Stimulated activated CD8-positive, alpha-beta memory T cell treated with anti-CD3 and anti-CD28 coated beads, Interleukin-15, amount 100 ng/mL, for 4 hours (primary cell): ENCODE measurements at places on chromosomes 12 and 14.

- DNase-seq = no peak
These were observed 42.6 kb downstream of the DLK1 start for GRCh38 chr14:100769035-100769939.

DNA sequence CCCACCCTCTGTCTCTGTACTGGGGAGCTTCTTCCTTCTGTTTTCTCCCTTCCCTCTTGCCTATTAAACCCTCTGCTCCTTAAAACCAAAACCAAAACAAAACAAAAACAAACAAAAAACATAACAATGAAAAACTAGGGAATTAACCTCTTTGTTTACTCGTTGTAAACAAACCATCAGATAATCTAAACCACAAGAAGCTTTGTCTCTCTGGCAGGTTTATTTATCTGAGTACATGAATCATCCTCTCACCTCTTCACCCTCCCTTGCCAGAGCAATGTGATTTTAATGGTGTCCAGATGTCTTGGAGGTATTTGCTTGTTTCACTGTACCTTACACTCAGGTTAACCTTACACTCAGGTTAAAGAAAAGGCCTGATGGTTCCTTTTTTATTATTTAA lies 66.1 kb downstream of the DYRK2 start:
- DNase-seq = no peak

DNA sequence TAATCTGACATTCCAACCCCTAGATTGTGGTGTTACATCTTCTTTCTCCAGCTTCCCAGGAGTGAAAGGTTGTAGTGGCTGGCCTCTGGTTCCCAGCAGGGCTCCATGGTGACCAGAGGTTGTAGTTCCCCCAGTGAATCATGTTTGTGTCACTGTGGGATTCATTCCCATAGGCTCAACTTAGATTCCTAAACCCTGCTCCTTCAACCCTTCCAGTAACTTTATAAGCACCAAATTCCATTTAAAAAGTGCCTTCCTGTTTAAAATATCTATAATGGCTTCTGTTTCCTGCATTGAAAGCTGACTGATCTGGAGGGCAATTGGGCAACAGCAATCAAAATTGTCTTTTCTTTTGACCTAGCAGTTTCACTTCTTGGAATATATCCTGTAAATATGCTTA lies 40.5 kb upstream of the TBC1D15 start:
- no peak for DNase-seq

DNA sequence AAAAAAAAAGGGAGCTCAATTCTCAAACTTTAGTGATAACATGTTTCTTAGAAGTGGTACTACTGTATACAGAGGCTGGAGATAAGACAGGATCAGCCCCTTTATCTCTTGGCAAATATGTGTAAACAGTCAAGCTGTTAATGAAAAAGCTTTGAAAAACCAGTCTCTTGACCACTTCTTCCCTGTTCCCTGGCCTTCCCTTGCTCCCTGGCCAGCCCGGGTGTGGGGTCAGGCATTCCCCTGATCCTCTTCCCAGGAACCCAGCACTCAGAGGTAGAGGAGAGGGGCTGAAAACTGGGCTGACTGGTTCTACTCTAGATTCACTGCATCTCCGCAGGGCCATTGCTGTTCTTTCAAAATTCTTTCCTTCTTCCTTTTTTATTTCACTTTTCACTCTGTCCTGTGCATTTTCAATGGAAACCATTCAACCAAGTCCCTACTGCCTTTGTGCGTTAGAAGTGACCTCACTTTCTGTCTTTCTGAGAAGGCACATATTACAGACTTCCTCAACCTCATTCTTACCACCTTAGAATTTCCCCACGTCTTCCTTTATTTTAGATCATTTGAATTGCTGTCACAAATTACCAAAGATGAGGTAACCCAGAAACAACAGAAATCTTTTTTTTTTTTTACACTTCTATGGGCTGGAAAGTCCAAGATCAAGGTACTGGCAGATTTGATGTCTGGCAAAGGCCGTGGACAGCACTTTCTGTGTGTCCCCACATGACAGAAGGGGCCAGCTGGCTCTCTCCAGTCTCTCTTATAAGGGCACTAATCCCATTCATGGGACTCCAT lies 5.7 kb downstream of the GNG2 start:
- DNase-seq = no peak

GRCh38 chr12:66860752-66861750 lies 182.2 kb upstream of the GRIP1 start:
- peak; percentile 12 for DNase-seq

DNA sequence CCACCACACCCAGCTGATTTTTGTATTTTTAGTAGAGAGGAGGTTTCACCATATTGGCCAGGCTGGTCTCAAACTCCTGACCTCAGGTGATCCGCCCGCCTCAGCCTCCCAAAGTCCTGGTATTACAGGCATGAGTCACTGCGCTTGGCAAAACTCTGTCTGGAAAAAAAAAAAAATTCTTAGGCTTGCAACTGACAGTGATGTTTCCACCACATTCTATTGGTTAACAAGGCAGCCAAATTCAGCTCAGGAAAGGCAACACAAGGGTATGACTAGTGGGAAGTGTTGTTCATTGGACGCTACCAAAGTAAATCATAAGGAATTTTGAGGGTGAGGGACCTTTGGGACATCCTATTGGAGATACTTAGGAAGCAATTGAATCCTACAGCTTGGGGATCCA lies 2.9 kb upstream of the SBNO1 start:
- no peak for DNase-seq

- DNase-seq = no peak
These were observed 186.5 kb downstream of the KCNA5 start for GRCh38 chr12:5230156-5230555.
